ENCODE measurements at places on chromosomes 3 and 15.
A peak's percentile ranks its signal among the peaks of the same experiment; 100 is the strongest.

DNA sequence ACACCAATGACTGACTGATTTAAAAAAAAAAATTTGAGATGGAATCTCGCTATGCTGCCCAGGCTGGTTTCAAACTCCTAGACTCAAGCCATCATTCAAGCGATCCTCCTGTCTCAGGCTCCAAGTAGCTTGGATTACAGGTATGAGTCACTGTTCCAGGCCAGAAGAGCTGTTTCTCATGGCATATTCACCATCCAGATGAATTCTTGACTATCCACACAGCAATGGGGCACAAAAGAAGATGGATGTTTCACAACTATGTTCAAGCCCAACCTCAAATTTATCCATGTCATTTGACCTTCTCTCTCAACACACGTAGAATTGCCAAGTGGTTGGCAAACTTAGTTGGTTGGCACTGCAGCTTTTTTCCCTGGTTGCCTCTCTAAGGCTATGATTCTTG is 40.6 kb downstream of the PRICKLE2 start:
- no peak for DNase-seq

GRCh38 chr3:15859507-15860013 is 61.8 kb upstream of the ANKRD28 start:
- peak; percentile 87 for DNase-seq

DNA sequence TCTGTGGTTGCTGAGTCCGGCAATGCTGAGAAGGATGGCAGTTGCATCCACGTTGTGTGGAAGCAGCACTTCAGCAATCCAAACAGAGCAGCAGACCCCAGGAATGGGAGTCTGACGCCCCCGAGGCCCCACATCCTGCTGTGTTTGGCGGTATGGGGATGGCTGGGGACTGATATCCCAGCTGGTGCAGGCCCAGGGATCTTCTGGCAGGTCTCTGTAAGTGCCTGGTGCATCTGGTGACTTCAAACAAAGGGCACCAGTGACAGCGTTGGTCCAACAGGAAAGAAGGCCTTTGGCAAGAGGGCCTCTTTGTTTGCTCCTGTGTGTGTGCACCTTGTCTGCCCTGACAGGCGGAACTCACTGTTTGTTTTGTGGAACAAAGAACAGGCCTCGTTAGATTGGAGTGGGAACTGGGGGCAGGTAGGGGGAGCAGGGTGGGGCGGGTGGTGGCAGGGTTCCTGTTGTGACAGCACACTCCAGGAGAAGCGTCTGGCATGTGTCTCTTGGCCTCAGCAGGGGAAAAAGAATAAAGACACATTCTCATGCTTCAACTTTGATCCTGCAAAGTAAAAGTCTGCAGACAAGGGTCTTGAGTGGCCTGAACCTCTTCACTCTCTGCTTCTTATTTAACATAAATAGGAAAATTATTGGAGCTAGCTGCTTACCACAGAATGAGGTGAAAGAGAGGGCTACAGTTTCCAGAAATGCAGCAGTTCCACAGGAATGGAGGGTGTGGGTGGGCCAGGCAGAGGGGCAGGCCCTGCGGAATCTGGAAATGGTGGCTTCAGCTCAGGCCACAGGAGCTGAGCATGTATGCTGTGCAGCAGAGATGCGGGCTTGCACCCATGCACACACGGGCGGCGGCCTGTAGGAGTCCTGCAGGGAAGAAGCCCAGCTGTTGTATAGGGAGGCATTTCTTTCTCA is 94.5 kb upstream of the MYZAP start:
- DNase-seq: no peak

- peak; percentile 47 for DNase-seq
Measured at GRCh38 chr3:112293368-112294321, at the start of gene SLC9C1. SLC9C1 (minus strand) TSS chr3:112294216; CDS start chr3:112286791, 7,425 bp downstream.

- DNase-seq: no peak
Measured at GRCh38 chr3:29745232-29745870, 464.5 kb downstream of the RBMS3 start.

DNA sequence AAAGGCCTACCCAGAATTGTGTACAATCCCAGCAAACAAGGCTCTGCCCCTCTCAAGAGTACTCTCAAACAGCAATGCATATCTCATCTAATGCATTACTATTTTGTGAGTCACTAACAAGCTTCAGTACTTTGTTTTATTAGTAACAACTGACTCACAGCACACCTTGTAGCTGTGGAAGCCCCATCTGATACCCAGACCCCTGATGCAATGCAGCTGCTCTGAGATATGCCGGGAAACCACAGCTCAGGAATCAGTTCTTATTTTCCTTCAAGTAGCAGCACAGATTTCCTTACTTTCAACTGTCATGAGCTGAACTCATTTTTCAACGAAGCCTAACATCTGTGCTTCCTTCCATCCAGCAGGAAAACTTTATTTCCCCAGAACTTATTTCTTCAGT is 37.8 kb downstream of the CCNL1 start:
- no peak for DNase-seq

- no peak for DNase-seq
Measured at GRCh38 chr15:49148727-49149126, 6.7 kb downstream of the COPS2 start.

- DNase-seq: no peak
Measured at GRCh38 chr3:87798567-87798947, 260.2 kb downstream of the CGGBP1 start.

DNA sequence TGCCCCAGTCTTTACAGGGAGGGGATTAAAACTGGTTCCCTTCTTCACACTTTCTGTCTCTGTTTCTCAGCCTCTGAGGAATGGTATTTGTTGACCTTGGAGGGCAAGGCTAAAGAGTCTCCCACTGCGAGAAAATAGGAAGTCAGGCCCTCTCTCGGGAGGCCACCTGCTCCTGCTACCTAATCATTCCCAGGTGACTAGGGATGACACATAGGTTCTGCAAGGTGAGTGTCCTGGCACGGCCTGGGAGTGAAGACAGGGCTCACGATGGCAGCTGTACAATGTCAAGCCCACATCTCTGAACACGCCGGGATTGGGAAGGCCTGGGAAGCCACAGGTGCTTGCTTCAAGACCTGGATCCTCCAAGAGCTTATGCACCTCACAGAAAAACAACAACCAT is 314.2 kb downstream of the NTRK3 start:
- DNase-seq: no peak

DNA sequence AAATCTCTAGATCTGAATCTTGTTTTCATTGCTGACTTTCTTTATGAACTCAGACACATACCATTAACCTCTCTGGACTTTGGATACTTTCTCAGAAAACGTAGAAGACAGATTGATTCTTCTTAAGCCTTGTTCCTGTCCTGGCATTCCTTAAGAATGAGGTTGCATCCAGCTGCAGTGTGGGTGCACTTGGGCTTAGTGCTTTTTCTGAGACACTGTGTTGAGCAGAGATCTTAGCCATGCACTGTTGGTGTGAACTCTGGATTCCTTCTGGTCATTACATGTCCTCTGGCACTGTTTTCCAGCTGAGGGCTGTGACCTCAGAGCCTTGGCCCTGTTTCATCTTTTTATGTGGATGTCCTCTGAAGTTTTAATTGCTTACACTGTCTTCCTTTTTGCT is 428.3 kb downstream of the CNTN4 start:
- no peak for DNase-seq

DNA sequence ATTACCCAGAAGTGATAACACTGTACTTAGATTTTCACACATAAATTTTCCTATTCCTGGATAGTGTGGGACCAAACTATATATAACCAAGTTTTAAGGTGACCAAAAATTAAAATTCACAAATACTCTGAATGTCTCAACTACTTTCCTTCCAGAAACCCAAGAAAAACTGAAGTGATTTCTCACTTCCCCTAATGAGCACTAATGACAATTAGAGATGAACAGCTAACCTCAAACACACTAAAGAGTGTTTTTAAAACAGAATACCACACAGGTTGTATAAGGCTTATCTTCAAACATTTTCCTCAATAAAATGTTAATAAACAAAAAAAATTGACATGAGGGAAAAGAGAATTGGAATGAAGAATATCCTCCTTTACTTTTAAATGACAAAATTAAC is 188.2 kb downstream of the ZBTB20 start:
- DNase-seq: no peak

DNA sequence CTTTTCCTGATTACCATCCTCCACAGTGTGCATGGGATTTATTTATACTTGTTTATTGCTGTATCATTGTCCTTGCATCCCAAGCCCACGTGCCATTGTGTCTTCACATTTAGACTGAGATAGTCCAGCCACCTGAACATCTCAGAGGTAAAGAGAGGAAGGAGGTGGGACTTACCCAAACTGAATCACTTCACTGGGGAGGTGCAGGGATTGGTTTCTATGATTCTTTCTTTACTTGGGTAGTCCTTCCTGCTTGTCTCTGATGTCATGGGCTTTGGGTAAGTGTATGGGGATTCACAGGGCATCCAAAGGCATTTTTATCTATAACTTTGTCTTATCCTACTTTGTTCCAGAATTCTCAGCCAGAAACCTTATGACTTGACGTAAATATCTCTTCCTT is 141.5 kb upstream of the UMPS start:
- no peak for DNase-seq

- DNase-seq: no peak
Measured at GRCh38 chr3:137815251-137815650, 51.1 kb downstream of the SOX14 start.

DNA sequence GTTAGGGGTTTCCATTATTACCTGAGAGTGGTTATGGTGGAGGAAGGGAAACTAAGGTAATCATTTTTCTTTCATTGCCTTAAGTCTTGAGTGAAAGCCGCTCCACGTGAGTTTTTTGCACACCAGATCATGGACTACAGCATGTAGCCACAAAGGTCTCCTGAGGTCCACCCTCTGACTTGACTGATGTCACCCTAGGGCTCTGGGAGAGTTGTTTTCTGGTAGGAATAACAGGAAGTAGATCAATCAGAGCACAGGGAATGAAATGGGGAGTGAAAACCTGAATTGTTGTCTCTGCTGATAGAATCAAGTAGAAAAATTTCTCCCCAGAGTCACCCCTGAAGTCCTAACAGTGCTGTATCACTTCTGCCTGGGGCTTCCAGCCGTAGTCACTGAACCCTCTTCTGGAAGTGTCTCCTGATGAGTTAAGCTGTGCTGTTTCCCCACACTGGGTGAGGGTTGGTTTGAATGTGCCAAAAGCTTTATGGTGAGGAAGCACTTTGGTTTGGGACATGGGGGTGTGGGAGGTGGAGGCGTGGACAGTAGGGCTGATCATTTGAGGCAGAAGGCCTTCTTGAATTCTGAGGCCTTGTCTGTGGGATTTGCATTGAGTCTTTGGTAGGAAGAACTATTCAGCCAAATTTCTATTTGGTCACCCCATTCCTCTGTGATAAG is 64.3 kb downstream of the SLCO3A1 start:
- no peak for DNase-seq

DNA sequence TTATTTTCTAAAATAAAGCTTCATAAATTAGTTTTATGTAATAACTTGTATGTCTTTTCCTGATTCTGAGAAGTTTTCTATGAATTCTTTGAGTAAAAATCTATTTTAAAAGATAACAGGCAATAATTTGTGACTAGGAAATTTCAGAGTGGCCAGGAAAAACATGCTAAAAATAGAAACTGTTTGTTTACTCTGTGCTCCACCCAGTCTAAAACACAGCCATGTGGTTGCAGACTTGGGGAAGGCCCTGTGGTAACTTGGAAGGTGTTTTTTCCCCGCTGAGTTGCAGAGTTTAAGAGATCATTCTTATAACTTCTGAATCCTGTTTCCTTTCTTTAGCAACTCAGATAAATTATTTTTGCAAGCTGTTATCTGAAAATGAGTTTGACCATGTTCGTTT is 21.9 kb downstream of the PLCL2 start:
- DNase-seq: no peak

- no peak for DNase-seq
Measured at GRCh38 chr15:96117270-96117669, 213.2 kb upstream of the NR2F2 start.

DNA sequence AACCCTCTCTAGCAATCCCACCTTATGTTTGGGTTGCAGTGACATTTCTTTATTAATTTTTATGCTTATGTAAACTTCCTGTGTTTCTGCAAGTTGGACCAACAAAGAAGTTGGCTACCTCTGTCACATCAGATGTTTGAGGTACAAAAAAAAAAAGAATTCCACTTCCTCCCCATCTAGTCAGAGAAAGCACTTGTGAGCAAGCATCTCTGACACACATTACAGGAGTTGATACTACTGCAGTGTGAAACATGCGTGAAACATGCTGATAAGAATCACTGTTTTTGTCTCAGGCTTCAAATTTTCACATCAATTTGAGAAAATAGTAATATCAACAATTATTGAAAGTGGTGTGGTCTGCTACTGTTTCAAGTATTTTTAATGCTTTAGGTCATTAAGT is 1.3 kb downstream of the SCAANT1 start:
- DNase-seq: no peak

- DNase-seq: no peak
Measured at GRCh38 chr15:50476143-50476542, 51.9 kb downstream of the USP8 start.

- DNase-seq: no peak
Measured at GRCh38 chr15:60798821-60799220, 319.9 kb upstream of the ICE2 start.

DNA sequence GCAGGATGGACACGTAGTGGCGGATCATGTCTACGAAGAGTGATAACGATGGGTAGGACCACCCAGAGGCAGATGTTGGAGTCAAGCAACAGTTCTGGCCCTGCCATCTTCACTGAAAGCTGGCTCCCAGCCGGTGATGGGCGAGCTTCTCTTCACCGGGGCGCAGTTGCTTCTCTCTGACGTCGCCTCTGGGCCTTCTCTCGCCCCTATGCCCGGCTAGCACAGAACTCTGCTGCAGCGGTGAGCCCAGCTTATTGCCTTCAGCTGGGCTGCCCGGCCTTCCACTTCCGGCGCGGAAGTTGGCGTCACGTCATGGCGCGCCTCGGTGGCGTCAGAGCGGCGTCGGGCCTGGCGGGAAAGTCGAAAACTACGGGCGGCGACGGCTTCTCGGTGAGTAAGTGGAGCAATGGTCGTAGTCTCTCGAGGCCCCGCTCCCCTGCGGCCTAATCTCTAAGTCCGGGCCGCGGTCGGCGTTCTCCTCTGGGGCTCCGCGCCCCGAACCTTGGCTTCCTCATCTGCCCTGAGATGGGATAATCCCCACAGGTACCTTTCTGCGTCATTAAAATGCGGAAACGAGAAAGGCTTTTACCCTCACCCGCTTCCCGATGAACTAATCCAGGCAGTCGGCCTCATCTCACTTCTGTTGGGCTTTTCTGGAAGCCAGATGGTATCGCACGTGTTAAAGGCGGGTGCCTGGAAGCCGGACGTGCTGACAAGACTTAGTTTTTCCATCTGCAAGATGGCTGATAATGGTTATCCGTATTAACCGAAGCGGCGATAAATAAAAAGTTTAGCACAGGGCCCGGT is at the start of gene FANCD2:
Gene FANCD2 (plus strand): TSS at position 354 of the 807 bp plus-strand sequence. CDS start 2,221 bp downstream, outside the sequence.
- peak; percentile 80 for DNase-seq

- DNase-seq: no peak
Measured at GRCh38 chr3:134312072-134312872, 61.6 kb upstream of the RYK start.

GRCh38 chr3:58107597-58107996 is 99.4 kb downstream of the FLNB start:
- no peak for DNase-seq

DNA sequence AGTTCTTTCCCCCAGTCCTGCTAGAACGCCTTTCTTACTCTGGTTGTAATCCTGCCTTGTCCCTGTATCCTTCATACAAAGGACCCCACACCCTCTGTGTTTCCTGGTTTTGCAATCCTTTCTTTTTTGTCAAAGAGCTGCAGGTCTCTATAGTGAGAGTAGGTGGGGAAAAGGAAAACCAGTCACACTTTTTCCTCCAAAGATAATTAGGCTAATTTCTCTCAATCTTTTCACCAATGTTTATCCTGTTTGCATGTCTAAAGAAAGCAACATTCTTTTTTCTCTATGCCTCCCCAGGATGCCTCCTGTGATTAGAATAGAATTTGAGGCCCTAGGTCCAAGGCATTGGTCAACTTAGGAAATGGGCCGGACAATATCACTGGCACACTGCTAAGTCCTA is 25.4 kb downstream of the SEMA6D start:
- no peak for DNase-seq
